Vagina (tissue), 2 donors: ENCODE measurements at places on chromosomes 4 and X.

DNA sequence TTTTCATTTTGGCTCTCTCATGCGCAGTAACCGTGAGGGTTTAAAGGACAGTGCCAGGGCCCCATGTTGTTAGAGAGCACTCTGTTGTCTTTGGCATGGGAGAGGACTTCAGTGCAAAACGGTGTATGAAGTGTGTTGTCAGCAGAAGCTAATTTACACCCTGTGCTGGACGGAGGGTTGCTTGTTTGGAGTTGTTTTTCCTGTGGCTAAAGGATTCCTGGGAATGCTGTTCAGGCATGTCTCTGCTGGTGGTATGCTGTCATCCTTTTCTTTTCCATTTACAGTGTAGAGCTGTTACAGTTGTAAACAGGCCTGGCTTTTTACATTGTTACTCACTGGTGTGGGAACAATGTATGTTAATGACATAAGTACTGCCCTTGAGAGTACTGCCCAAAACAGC lies 206.3 kb downstream of the CBR4 start:
- no peak for DNase-seq

GRCh38 chr4:102543030-102543928 lies 42.1 kb downstream of the NFKB1 start:
- DNase-seq, result no peak

GRCh38 chr4:54553001-54553400 lies 104.8 kb upstream of the KIT start:
- no peak for DNase-seq

GRCh38 chr4:73653695-73654106 lies 33.5 kb upstream of the RASSF6 start:
- no peak for DNase-seq

DNA sequence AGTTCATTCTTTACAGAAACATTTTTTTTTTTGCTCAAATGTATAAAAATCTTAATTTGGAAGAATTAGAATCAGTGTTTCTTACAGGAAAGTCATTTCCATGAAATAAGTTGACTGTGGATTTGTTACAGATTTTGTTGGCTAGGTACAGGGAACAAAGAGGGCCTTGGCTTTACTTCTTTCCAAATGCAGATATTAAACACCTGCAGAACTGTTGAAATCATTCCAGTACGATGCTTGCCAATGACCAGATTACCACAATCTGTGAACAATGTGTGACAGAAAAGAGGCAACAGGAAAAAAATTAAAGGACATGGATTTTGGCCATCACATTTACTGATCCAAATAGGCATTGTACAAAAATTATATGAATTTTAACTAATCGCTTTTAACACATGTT lies 70.8 kb downstream of the ANXA10 start:
- no peak for DNase-seq

GRCh38 chrX:56099271-56099670 lies 132.9 kb upstream of the KLF8 start:
- no peak for DNase-seq

- no peak for DNase-seq
Measured at GRCh38 chr4:26171941-26172340, 148.9 kb upstream of the RBPJ start.

- no peak for DNase-seq
Measured at GRCh38 chr4:168621806-168622589, 125.1 kb downstream of the PALLD start.

DNA sequence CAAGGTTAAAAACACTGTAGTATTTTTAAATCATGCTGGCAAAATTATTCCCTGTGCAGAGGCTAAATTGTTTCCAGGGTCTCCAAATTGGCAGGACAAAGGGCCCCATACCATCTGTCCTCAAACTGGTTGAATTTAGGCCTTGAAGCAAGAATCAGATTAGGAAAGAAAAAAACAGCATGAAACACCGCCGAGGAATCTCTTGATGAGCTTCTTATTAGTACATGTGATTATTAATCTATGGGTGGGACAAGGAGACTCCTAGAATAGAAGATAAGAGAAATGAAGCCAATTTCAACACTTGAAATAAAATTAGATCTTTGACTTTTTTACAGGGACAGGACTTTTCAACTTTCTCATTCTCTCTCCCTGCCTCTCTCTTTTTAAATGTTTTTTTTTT lies 7.1 kb upstream of the CLNK start:
- DNase-seq, result no peak

GRCh38 chr4:70080205-70080604 lies 30.0 kb downstream of the HTN1 start:
- DNase-seq, result no peak

DNA sequence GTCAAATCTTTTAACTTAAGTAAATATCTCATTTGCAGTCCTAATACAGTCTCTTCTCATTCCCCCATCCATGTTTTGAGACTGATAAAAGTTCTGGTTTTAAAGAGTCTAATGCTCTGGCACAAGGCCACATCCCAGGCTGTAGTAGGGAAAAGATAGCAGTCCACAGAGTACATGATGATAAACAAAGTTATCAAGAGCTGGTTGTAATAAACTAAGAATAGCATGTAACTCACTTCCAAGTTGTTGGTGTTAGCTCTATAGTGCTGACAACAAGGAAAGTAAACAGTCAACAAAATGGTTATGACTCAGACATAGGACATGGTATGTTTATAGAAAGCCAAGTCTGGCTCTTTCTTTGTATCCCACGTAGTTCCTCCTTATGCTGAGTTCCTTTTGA lies 21.8 kb upstream of the AREG start:
- no peak for DNase-seq

- no peak for DNase-seq
Measured at GRCh38 chrX:136202889-136203288, 48.3 kb downstream of the MAP7D3 start.

DNA sequence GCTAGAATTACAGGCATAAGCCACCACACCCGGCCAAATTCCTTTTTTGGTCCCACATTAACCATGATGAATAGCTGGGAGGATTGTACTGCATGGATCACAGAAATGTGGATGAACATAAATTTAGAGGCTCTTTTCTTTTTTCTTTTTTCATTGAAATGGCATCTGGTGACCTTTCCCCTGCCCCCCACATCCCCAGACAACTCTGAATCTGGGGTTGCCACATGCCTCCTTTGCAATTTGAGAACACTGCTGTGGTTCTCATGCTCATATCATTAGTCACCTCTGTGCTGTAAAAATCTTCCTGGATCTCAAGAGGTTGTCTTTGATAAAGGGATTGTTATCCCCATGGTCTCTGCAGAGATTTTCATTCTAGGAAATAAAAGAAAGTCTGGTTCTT lies 22.8 kb upstream of the FMR1NB start:
- no peak for DNase-seq

- DNase-seq, result no peak
Measured at GRCh38 chrX:38991656-38992440, 190.6 kb downstream of the MID1IP1 start.

DNA sequence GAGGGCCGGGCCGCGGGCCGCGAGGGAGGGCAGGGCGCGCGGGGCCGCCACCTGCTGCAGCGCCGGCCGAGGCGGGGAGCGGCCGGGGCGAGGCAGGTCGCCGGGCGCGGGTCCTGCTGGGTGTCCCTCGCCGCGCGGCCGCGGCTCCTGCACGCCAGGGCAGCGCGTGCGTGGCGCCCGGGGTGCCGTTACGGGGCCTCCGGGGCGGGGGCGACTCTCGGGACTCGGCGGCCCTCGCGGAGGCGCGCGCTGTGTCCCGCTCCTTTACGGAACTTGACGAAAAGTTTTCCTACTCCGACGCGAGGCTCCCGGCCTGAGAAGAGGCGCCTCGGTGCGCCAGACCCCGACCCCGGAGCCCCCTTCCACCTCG lies 329 bp downstream of the TBC1D14 start:
- no peak for DNase-seq
